CMK (cell line): ENCODE measurements at places on chromosomes 5 and 9.

GRCh38 chr5:157225469-157226422 is 40.2 kb upstream of the CYFIP2 start:
- no peak for DNase-seq

DNA sequence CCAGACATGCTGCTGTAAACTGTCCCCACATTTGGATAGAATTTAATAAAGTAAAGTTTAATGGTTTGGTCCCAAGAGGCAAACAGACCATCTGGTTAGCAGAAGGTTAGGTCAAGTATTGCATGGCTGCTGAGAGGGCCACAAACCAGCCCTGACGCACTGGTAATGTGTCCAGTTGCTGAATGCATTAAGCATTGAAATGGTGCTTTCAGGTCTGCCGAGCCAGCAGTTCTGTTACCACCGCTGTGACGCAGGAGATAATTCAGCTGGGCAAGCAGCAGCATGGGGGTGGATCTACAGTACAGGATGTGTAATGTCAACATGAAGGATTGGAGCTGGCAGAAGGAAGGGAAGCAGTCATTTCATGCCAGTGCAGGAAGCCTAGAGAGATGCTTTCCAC is 16.0 kb downstream of the ZNF462 start:
- no peak for DNase-seq

GRCh38 chr5:612498-613424 is 621 bp downstream of the CEP72 start:
- DNase-seq = peak; percentile 14

GRCh38 chr5:169688106-169688505 is 51.0 kb downstream of the DOCK2 start:
- DNase-seq = no peak

GRCh38 chr5:178995341-178995690 is 196 bp upstream of the GRM6 start:
- DNase-seq = no peak

DNA sequence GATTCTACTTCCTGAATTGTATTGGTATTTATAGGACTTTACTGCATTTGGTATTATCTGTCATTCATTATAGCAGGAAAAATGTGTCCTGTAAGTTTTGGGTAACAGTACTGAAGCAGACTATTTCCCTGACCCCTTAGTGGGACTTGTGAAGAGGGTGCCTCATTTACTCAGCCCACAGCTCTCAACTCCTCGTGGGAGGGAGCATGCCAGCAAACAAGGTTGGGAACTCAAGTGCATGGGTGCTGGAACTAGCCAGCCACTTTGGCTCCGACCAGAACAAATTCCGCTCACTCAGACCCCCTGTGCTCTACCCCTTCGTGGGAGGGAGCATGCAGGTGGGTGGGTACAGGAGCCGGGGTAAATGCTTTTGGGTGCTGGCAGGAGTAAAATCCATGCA is 1773.5 kb upstream of the WWC1 start:
- DNase-seq = no peak

GRCh38 chr5:163877865-163878264 is 372.4 kb downstream of the MAT2B start:
- no peak for DNase-seq

- no peak for DNase-seq
Observed at GRCh38 chr5:97098922-97099321, 43.5 kb downstream of the LIX1 start.

DNA sequence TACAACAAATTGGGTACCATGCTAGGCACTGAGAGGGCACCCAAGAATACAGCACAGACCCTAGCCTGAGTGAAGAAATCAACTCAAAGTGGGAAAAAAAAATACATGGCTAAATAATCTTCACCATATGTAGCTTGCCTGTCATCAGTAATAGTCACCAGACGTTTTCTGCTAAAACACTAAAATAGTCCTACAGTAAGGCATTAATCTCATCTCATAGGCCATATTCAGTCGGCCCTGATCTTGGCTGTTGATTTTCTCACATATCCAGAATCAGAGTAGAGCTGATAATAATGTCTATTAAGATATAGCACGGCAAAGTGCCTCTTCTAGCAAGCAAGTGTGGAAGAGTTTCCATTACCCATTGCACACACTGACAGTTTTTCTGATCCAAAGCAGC is 322.1 kb upstream of the SLC30A5 start:
- no peak for DNase-seq

DNA sequence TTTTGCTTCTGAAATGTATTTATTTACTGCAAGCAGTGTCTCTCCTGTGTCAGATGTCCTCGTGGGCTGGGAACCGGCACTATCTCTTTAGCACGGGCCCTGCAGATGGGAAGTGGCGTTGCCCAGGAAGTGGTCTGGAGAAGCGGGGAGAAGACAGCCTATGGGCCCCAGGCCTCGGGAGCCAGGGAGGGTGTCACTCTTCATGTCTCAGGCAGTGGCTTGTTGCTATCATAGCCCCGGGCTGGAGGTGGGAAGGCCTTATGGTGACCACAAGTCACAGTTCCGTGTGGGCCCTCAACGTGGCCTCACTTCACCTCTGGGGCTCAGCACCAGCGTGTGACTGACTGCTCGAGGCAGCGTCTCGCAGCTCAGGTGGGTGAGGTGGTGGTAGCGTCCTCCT is 41.4 kb downstream of the SYK start:
- peak; percentile 86 for DNase-seq

GRCh38 chr5:148860599-148860998 is 34.2 kb downstream of the ADRB2 start:
- no peak for DNase-seq

- DNase-seq = no peak
Observed at GRCh38 chr9:83346655-83347420, 191.4 kb downstream of the FRMD3 start.

- no peak for DNase-seq
Observed at GRCh38 chr5:80853413-80853812, 106.8 kb upstream of the RASGRF2 start.

DNA sequence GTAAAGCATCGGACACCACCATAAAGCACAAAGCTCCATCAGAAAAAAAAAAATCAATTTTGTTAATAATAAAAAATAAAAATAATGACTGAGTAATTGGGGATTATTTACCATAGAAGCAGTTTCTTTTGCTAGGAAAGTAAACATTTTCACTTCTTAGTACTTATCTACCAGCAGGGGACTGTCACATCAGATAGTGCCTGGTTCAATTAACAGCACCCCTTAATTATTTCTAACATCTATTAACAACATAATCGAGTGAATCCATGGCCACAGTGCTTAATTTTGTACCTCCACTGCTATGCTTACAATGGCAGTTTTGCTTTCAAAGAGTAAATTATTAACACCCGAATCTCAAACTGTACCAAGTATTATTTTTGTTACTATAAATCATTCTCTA is 221.7 kb downstream of the SMARCA2 start:
- no peak for DNase-seq

DNA sequence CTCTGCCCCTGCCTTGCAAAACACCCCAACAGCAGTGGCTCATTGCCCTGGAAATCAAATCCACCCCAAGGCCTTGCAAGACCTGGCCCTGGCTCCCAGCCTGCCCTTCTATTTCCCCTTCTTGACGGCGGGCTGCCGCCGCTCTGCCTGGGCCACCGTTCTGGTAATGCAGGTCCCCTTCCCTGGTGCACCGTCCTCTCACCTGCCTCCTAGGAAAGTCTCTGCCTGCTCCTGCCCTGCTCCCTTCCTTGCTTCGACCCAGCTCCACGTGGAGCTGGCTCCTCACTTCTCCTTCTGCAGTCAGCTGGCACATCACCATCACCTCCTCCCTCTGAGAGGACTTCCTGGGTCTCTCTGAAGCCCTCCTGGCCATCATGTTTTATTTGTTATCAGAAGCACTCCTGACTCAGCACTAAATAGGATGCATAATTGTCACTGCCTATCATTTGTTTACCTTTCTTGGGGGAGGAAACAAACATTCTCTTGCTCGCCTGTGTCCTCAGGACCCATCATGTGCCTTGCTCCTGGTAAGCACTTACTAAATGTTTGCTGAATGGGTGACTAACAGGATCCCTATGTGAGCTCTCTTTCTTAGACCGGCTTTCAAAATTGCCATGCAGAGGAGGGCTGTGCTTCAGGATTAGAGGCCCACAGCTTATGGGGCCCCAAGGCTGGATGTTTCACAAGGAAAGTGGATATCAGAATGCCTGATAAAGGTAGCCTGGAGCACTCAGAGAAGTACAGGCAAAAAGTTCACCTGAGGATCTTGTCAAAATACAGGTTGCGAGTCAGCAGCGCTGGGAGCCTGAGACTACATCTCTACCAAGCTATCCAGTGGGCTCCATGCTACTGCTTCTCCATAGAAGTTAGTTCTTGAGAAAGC is 19.6 kb upstream of the C5orf47 start:
- no peak for DNase-seq

DNA sequence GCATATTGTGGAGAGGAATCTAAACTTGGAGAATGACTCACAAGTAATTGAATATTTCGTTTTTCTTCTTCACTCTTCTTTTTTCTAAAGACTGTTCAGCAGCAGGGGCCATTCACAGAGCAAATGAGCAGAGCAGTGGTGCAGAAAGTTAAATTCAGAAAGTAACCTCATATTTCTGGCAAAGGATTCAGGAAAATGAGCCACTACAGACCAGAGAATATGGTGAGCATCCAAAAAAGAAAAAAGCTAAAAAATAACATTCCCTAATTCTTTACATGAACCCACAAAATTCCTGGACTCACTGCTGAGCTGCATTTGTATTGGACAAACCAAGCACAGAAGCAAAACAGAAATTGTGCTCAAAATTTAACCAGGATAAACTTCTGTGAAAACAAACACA is 1486.8 kb upstream of the C9orf72 start:
- no peak for DNase-seq

DNA sequence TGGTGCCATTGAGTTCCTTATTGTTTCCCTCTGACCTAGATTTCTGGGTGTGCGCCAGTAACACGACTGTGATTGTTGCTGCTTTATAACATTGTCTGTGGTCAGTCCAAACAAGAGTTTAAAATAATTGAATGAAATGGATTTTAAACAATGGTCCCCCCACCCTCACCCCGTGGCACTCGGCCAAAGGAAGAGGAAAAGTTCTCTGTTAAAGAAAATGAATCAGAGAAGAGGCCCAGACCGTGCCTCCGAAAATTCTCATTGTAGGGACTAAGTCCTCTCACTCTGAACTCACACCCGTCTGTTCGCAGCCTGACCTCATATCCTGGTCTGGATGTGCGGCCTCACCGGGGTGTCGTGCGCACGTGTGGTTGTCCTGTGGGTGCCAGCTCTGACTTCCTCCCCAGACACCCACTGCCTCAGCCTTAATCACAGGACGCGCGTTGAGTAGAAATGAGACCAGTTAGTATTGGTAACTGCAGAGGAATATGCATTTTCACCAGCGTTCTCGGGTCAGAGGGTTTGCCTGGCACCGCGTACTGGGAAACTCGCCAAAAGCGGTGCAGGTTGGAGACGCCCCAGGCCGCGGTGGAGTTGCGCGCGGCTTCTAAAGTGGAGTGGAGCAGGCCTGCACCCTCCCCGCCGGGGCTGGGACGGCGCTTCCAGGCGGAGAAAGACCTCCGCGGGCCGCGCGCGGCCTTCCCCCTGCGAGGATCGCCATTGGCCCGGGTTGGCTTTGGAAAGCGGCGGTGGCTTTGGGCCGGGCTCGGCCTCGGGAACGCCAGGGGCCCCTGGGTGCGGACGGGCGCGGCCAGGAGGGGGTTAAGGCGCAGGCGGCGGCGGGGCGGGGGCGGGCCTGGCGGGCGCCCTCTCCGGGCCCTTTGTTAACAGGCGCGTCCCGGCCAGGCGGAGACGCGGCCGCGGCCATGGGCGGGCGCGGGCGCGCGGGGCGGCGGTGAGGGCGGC is at the start of gene ABL1:
Gene ABL1, plus strand, starts transcription at position 884 of the 966 bp plus-strand sequence. CDS start 193 bp downstream, outside the sequence.
- DNase-seq = peak; percentile 7

DNA sequence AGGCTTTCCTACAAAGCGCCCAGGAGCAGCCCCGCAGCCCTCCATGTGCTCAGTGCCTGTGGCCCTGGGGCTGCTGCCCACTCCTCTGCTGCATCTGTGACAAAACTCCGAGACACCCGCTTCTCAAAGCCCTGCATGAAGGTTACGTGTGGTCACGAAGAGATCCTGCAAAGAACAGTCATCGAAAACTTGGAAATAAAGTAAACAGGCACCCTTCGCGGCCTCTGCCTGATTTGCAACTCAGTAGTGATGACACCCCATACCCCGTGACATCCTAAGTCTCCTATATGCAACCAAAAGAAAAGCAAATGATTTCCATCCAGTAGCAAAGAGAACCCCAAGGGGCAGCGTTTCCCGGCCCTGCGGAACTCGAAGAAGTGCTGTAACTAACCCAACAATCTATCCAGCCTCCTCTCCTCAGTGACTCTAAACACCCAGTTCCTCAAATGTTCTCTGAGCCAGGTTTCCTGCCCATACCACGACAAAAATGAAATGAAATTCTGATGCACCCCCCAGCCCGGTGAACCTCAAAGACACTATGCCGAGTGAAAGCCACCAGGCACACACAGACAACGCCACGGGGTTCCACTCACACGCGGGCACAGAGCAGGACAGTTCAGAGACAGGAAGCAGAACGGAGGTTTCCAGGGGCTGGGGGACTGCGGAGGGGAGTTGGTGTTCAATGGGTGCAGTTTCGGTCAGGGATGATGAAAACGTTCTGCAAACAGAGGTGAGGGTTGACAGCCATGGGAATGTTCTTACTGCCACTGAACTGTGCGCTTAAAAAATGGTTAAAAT is 19.0 kb downstream of the NACC2 start:
- no peak for DNase-seq

- no peak for DNase-seq
Observed at GRCh38 chr9:3479514-3480352, 46.1 kb downstream of the RFX3 start.

DNA sequence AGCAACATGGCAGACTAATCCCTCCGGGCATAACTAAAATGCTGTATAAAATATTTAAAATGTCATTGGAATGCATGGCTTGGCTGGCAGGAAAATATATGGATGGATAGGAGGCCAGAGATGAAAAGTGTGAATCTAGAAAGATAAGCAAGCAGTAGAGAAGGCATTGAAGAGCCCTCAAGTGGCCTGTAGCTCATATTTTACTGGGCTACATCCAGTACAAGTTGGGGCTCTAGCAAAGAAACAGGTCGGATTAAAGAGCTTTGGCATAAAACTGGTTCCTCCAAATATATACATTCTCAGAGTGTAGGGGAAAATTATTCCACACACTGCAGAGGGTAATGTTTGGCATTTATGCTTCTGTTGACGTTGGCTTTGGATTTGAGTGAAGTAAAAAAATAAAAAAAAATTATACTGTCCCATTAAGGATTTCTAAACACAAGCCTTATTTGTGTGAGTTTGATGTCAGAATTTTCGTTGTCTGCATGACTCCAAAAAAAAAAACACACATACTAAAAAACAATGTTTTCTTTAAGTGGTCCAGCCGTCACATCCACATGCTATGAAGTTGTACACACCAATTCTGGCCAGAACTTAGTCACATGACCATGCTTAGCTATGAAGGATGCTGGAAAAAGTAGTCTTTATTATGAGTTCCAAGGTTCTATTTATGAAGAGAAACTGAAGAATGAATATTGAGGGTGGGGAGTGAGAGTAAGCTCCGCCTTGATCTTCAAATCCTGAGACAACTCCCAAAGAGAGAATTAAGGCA is 147.0 kb downstream of the TLE1 start:
- DNase-seq = no peak
